Adrenal gland (tissue), 19 donors: ENCODE measurements at places on chromosomes 3 and 15. TPM values are rescaled to one million over a fixed set of nuclear protein-coding genes. Genes with fewer than 3 reads are reported as not detected.

- H3K27me3 ChIP-seq = no peaks in the 10 kb centered on the region
- DNase-seq = no peak
- no peak overlapping the region for H3K4me3 ChIP-seq
Observed at GRCh38 chr3:157785102-157785826, 282.0 kb upstream of the VEPH1 start.

DNA sequence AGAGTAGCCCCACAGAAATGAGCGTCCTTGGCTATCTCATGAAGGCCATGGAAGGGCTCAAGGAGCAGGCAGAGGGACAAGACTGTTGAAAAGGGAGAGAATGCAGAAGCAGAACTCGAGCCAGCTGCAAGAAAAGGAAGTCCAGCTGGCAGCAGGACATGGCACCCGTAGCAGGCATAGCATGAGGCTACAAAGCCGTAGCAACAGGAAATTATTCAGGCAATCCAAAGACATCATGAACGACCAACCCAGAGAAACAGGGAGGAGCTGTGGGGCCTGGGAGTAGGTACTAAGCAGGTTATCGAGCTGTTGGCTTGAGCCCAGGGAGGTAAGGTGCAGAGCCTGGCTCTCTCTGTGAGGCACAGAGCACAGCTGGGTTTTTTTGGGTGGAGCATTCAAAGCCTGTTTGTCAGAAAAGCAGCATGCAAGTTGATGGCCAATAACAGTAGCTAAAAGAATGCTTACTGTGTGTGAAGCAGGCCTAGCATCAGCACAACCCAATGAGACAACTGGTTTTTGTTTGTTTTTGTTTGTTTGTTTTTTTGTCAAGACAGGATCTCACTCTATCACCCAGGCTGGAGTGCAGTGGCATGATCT, 144.0 kb upstream of the SMAD3 start:
- H3K4me3 ChIP-seq = no peak overlapping the region
- no peaks in the 10 kb centered on the region for H3K27me3 ChIP-seq
- H3K27ac ChIP-seq = no peak overlapping the region

DNA sequence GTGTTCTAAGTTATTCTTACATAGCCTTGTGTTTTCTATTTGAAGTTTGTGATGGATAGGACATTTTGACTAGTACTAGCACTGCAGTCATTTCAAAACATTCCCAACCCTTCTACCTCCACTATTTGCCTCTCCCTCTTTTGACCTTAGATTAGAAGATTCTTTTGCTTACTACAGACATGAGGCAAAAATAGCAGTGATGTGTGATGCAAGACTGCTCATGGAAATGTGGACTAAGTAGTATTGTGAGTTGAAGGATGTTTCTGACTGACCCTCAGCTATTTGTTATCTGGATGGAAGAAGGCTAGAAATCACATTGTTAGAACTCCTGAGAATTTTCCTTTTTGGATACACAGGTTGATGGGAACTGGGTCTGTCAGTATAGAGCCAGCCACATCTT, 45.9 kb downstream of the ATP2C1 start:
- peaks cover 22% of the 10 kb centered on the region for H3K36me3 ChIP-seq
- H3K4me3 ChIP-seq = no peak overlapping the region
- no peaks in the 10 kb centered on the region for H3K4me1 ChIP-seq
- H3K27me3 ChIP-seq = no peaks in the 10 kb centered on the region
- H3K27ac ChIP-seq = no peak overlapping the region

- no peak overlapping the region for H3K27ac ChIP-seq
Observed at GRCh38 chr3:136078421-136079364, 113.2 kb downstream of the PPP2R3A start.

DNA sequence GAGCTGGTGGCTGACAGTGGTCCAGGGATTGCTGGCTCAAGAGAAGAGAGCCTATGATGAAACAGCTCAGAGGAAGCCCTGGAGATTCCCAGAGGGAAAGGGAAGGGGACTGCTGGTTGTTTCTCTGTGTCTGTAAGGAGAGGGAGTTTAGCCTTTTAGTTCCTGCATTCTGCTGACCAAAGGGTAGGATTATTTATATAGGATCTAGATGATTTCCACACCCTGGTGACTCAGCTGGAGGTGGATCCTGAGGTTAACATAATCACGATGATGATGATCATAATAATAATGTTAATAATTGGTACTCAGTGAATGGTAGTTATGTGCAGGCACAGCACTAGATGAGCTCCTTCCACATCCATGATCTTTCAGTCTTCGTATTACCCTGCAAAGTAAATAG, 144.9 kb downstream of the EPHB1 start:
- H3K27me3 ChIP-seq = no peaks in the 10 kb centered on the region
- H3K4me3 ChIP-seq = no peak overlapping the region
- no peak overlapping the region for H3K27ac ChIP-seq
- no peak for DNase-seq
- H3K36me3 ChIP-seq = no peaks in the 10 kb centered on the region

DNA sequence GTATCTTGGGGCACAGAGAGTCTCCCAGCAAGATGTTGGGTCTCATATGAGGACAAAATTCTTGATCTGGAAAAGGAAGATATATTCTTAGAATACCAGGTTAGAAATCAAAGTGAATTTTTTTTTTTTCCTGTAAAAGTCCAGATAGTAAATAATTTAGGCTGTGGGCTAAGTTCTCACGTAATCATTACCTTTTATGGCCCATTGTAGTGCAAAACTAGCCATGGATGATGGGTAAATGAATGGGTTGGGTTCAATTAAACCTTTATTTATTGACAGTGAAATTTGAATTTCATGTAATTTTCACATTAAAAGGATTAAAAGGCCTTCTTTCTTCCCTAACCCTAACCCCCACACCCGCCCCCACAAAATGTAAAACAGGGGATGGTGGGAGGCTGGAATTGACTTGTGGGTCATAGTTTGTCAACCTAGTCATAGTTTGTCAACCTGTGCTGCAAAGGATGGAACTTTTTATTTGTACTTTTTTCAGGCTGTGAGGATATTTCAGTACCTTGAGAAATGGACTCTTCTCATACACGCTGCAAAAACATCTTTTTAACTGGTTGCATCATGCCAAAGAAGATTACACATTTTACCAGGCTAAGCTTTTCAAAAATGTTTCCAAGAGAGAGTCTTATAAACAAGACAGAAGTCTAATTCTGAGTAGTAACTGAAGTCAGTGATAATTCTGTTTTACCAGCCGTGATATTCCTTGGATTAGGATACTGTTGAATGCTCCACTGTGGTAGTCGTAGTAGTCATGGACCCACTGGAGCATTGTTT, 138.8 kb downstream of the AKAP13 start:
- peaks cover 3% of the 10 kb centered on the region for H3K4me1 ChIP-seq
- no peak overlapping the region for H3K27ac ChIP-seq
- no peak overlapping the region for H3K4me3 ChIP-seq
- no peaks in the 10 kb centered on the region for H3K36me3 ChIP-seq
- DNase-seq = no peak

DNA sequence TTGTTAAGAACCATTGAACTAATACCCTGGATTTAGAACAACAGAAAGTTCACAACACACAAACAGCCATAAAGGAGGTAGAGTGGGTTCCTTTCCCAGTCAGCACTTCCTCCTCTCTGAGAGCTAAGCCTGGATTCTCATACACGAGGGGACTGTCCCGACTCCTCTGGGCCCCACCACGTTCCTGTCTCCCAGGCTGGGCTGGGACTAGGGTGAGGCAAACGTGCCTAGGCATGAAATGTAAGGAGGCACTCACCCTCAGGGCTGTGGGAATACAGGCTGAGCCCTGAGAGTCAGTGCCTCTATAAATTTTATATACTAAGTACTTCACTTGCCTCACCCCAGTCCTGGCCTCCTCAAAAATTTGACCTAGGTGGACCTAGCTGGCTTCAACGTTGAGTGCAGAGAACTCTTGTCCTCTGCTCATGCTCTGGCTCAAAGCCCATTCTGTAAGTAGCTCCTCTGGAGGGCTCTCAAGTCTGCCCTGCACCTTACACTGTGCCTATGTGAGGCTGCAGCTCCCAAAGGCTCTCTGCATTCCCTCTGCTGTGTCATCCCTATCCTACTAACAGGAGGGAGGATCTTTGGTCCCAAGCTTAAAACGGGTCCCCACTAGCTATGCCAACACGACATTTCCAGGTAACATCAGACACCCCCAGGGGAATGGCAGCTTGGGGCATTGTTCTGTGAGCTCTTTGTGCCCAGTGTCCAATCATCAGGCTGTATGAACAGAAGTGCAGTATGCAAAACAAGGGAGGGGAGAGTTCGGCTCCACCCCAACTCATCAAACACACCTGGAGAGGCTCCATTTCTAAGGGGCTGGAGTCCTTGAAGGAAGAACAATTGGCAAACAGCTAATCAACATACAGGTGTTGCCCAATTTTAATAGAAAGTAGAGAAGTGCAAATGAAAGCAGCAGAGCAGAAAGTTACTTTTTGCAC, 233.2 kb downstream of the RPLP1 start:
- no peak overlapping the region for H3K4me3 ChIP-seq
- DNase-seq = no peak
- no peaks in the 10 kb centered on the region for H3K4me1 ChIP-seq
- no peaks in the 10 kb centered on the region for H3K27me3 ChIP-seq
- H3K36me3 ChIP-seq = no peaks in the 10 kb centered on the region

GRCh38 chr3:183987000-183987600, 30.6 kb downstream of the ABCC5 start:
- H3K27ac ChIP-seq = no peak overlapping the region
- H3K36me3 ChIP-seq = no peaks in the 10 kb centered on the region
- no peaks in the 10 kb centered on the region for H3K27me3 ChIP-seq
- no peaks in the 10 kb centered on the region for H3K4me1 ChIP-seq

DNA sequence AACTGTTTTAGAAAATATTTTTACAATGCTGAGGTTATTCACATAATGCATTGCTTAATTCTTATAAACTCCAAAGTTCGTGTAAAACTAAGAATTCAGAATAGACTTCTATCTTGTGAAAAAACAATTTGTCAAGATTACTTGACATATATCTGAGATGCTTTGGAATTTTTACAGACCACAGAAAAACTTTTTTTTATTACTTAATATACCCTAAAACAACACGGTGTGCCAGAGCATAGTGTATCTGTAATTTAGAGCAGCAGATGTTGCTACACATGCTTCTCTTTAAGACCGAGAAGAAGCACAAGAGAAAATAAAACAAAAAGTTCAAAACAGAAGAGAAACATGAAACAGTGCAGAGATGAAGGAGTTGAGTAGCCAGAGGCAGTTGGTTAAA, 26.4 kb downstream of the ASB7 start:
- H3K27me3 ChIP-seq = no peaks in the 10 kb centered on the region
- H3K4me1 ChIP-seq = no peaks in the 10 kb centered on the region
- no peak for DNase-seq
- no peak overlapping the region for H3K27ac ChIP-seq
- peaks cover 6% of the 10 kb centered on the region for H3K36me3 ChIP-seq

DNA sequence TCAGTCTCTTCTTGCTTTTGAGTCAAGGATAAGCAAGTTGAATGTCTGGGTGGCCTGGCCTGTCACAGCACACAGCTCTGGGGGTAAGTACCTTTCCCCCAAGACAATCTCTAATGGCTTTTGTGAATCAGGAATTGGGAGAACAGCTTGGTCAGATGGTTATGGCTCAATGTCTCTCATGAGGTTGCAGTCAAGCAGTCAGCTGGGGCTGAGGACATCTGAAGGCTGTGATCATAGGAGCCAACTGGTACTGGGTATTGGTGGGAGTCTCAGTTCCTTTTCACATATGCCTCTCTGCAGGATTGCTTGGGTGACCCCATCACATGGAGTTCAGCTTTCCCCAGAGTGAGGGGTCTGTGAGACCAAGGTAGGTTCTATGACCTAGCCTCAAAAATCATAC, 33.0 kb upstream of the TMEM158 start:
- no peaks in the 10 kb centered on the region for H3K4me1 ChIP-seq
- H3K36me3 ChIP-seq = no peaks in the 10 kb centered on the region
- H3K27me3 ChIP-seq = no peaks in the 10 kb centered on the region
- no peak overlapping the region for H3K4me3 ChIP-seq
- DNase-seq = no peak

DNA sequence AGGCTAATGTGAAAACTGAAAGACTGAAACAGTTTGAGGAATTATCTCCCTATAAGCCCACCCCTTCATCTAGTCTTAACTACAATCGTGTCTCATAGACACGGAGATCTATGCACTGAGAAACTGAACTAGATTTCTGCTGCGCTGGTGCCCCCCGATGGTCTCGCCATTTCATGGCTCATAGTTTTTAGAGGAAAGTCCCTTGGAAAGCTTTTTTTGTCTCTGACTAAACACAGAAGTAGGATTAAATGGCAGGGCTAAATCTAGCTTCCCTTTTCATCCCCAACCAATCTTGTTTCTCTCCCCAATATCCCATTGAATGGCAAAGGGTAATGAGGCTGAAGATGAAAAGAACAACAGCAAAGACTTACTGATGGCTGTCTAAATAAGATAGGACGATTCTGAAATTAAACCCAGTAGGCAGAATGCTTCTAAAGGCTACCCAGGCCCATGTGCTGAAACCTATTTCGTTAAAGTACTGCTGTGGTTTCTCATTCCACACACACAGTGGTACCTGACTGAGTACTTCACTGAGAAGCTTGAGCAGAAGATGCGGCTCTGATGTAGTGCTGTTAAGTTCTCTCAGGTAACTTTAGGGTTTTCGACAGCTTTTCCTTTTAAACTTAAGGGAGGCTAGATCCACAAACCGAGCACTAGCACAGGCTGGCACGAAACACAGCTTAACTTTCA, 142.7 kb downstream of the GADL1 start:
- DNase-seq = peak; percentile 64
- H3K4me3 ChIP-seq = no peak overlapping the region
- no peaks in the 10 kb centered on the region for H3K27me3 ChIP-seq
- H3K36me3 ChIP-seq = no peaks in the 10 kb centered on the region
- H3K4me1 ChIP-seq = no peaks in the 10 kb centered on the region

Gene CTXN2
- 0.22 TPM for total RNA-seq

Gene TGM5
- total RNA-seq = not detected

Gene SAMMSON
- total RNA-seq = not detected

Gene PLSCR5
- not detected for total RNA-seq
